ENCODE measurements at places on chromosomes 5 and 9. TPM values are rescaled to one million over a fixed set of nuclear protein-coding genes. Genes with fewer than 3 reads are reported as not detected.

- no peak for DNase-seq
These were observed 5.9 kb downstream of the MGAT4B start for GRCh38 chr5:179800696-179801201.

- DNase-seq = no peak
These were observed 50.9 kb downstream of the SUSD1 start for GRCh38 chr9:112124156-112124555.

DNA sequence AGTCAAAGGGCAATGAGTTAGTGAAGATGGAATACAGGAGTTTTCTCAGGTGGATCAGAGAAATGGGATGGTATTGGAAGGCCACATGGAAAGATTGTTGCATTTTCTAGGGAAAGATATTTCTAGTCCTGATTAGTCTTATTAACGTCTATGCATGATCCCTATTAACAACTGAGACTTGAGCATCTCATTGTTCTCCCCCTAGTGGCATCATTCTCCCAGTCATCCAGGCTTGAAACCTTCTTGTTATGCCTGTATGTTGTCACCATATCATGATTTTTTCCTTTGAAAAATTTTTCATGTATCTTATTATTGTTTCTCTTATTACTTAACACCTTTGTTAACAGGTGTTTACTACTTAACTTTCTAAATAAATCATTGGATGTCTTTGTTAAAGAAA, 34.4 kb downstream of the KIF2A start:
- DNase-seq = no peak

Gene KIAA1191
- total RNA-seq = 46.9 TPM

- no peak for DNase-seq
These were observed 52.0 kb downstream of the RICTOR start for GRCh38 chr5:39022151-39022550.

Gene IRX1
- total RNA-seq = not detected

- DNase-seq = peak; percentile 50
These were observed 41.1 kb upstream of the NEK6 start for GRCh38 chr9:124216474-124217176.

- DNase-seq = no peak
These were observed 20.1 kb downstream of the FIBCD1 start for GRCh38 chr9:130918826-130919558.

Gene BHMT2
- 6.9 TPM for total RNA-seq

DNA sequence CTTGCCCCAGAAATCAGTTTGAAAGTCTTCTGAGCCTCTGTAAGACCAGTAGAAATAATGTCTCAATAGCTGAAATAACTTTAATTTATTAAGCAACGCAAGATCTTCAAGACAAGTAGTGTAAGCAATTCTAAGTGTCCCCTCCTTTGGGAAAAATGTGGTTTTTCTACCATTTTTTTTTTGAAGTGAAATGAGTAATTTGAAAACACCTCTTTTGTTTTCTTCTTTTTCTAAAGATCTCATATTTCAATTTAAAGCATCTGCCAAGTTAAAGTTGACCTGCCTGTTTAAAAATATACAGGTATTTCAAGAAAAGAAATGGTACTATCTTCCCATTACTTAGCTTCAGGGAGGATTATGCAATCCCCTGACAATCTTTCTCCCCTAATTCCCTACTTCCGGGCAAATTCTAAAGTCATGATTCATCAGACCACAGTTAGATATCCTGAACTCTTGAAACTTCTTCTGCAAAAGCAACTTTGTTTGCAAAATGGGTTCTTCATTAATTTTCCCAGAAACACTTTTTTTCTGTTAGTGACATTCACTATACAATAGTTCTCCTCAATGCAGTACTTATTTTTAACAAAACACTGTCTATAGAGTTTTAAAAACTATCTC, 7.8 kb upstream of the ANXA1 start:
- no peak for DNase-seq

Gene SLIT3
- total RNA-seq = 3.2 TPM

DNA sequence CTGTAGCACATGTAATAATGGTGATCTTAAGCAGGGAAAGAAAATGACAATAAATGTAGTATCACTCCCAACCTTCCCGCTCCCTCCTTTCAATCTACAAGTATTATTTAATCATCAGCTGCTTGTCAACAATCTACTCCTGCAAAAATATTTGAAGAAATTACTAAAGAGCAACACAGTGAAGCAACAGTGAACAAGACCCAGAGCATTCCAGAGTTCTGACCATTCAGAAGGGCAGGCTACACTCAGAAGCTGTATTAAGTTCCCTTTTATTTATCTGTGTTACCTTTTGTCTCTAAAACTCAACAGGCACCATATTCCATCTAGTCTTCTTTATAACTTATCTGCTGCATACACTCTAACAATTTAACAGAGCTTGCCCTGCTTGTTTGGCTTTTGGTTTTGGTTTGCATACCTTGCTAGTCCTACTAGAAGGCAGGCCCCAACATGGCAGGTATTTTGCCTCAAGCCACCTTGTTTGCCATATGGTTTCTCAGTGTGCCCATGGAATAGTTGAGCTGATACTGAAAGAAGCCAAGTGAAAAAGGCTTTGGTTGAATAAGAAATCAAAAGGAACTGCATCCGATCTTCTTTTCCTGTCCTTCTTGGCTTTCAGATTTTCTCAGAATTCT, 253.9 kb downstream of the CEMIP2 start:
- DNase-seq = no peak
